Stimulated activated CD4-positive, alpha-beta T cell treated with anti-CD3 and anti-CD28 coated beads, Interleukin-1b, Interleukin-23, amount 100 ng/mL, for 48 hours (primary cell): ENCODE measurements at places on chromosomes 4 and X.
A peak's percentile ranks its signal among the peaks of the same experiment; 100 is the strongest.

- DNase-seq, result no peak
These were observed 70.1 kb downstream of the ZNF330 start for GRCh38 chr4:141290771-141291170.

- DNase-seq, result no peak
These were observed 395.6 kb downstream of the MAPK10 start for GRCh38 chr4:85964298-85964697.

GRCh38 chrX:24334461-24334860, 20.6 kb upstream of the SUPT20HL2 start:
- no peak for DNase-seq

GRCh38 chr4:6720202-6720699, 4.3 kb downstream of the BLOC1S4 start:
- peak; percentile 75 for DNase-seq

DNA sequence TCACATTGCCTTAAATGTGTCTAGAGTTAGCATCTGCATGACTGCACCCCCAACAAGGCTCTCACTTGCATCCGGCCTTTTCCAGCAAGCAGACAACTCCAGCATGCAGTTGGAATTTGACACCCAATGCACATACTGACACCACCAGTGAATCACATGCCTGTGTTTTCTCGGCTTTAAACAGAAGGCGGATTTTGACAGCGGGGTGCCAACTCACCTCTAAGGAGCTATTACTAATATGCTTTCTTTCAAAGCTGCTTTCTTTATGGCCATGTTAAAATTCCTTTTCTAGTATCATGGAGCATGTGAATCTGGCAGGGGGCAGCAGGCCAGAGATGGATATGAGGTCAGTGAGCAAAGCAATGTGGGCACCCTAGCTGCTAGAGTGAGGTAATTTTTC, 78.0 kb upstream of the CLNK start:
- DNase-seq, result no peak

- no peak for DNase-seq
These were observed 46.3 kb downstream of the SULT1B1 start for GRCh38 chr4:69714086-69714485.
